Hematopoietic multipotent progenitor cell treated with erythropoietin and hydrocortisone succinate and interleukin-3 and kit ligand, for 8 days (in vitro differentiated cells): ENCODE measurements at places on chromosomes 12 and 14.
A peak's percentile ranks its signal among the peaks of the same experiment; 100 is the strongest.

DNA sequence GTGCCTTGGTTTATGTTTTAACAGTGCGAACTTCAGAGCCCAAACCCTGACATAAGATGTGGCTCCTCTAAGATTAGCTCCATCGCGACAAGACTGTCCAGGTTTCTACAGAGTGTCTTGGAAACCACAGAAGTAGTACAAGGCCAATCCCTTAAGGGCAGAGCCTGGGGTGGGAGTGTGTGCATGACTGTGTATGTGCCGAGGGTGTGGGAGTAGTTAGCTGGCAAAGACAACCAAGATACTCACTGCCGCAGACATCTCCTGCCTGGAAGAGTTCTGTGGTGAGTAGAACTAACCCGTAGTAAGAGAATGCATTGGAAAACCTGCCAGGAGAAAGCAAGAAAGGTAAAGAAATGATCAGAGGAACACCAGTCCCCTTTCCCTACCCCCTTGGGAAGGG is 54.1 kb downstream of the DAO start:
- DNase-seq, result no peak

DNA sequence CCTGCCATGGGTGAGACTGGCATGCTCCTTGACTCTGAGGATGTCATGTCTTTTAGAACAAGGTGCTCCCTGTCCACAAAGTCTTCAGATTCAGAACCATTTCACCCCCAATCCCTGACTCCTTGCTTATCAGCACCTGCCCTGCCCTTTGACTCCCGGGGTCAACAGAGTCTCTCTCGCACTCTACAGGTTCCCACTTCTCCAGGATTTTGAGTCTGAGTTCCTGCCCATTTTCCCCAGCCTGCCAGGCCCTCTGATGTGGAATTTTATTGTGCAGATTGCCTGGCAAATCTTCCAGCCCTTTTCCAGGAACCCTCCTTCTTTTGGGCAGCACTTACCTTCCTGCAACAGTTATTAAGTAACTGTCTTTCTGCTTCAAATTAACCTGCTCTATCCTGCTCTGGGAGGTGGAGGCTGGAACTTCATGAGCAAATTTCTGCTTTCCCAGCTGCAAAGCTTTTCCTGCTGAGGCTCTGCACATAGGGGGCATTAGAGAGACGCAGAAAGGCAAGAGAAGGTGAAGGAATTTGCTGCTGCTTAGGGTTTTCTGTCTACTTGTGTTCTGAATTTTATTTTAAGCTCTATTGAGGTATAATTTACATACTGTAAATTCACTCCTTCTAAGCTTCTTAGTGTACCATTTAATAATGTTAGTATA is 259.1 kb downstream of the PCNX1 start:
- DNase-seq, result peak; percentile 41

GRCh38 chr12:6852651-6853354 is 853 bp downstream of the USP5 start:
- DNase-seq, result peak; percentile 86

DNA sequence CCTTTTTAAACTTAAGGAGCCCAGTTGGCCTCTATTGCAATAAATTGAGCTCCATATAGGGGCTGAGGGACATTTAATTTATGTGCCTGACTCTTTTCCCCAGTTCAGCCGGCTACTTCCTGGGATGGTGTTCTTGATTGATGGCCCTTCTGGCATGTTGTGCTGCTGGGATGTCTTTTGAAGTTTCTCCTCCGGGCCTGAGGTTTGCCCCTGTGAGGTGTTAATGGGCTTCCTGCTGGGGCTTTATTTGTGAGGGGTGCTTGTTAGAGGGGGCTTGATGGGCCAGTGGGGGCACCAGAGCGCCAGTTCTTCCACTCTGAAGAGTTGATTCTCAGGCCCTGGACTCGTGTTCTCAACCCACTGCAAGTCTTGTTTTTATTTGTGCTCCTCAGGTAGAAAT is 69.6 kb downstream of the CHST11 start:
- no peak for DNase-seq

- no peak for DNase-seq
Observed at GRCh38 chr12:18935371-18935965, 194.1 kb upstream of the PLEKHA5 start.

DNA sequence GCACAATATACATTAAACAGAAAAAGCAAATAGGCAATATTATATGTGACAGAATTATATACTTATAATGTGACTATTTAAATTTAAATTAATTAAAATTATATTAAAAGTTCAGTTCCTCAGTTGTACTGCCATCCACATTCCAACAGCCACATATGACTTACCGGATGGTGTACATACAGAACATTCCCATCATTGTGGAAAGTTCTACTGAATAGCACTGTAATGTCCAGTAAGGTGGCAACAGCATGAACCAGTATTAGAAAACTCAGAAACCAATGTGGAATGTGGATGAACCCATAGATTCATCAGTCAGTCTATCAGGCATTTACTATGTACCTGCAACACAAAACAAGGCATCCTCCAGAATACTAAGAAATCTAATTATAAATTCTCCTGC is 12.4 kb downstream of the ATG14 start:
- DNase-seq, result no peak

DNA sequence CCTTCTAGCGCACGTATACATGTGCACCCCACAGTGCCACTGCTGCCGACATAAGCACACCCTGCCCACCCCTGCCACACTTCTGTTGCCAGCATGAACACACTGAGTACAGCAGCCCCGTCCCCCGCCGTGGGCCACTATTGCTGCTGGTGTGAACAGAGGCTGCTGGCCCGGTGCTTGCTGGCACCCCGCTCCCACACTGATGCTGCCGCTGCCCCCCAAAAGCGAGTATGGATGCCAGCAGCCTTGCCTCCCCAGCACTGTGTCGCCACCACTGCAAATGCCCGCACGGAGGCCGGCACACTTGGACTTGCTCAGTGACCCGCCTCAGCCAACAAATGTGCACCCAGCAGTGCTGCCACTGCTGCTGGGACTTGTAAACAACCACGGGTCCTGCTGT is 872.4 kb upstream of the ATXN7L3B start:
- DNase-seq, result no peak

- DNase-seq, result no peak
Observed at GRCh38 chr14:64637735-64638473, 66.3 kb upstream of the PLEKHG3 start.

- DNase-seq, result no peak
Observed at GRCh38 chr12:28222081-28222700, 31.9 kb downstream of the CCDC91 start.

- no peak for DNase-seq
Observed at GRCh38 chr12:104767261-104767660, 190.8 kb downstream of the SLC41A2 start.

DNA sequence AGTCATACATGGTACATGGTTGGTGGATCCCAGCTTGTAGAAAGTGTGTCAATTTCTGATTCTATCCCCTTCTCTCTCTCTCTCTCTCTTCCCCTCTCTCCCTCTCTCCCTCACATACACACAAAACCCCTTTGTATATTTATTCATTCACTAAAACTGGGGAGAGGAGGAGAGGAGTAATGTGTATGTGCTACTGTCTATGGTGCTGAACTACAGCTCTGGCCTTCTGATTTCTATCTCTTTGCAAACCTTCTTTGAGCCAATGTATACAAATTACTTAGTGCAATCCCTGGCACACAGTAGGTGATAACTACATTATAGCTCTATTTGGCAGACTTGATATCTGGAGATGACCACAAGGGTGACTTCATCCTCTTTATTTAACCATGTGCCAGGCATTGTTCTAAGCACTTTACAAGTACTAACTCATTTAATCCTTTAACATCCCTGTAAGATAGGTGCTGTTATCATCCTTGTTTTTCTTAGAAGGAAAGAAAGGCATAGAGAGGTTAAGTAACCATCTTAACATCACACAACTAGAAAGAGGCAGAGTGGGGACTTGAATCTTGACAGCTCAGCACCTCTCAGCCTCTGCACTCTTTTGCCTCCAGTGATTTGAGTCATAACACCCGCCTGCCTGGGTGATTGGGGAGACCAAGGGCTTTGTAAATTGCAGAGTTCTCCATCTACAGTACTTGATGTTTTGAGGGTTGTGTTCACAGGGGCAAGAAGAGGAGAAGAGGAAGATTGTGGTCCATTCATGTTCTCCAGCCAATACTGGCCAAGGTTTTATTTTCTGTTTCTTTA is 21.3 kb downstream of the RPH3A start:
- DNase-seq, result no peak

- DNase-seq, result no peak
Observed at GRCh38 chr12:77696183-77696582, 134.5 kb upstream of the NAV3 start.

DNA sequence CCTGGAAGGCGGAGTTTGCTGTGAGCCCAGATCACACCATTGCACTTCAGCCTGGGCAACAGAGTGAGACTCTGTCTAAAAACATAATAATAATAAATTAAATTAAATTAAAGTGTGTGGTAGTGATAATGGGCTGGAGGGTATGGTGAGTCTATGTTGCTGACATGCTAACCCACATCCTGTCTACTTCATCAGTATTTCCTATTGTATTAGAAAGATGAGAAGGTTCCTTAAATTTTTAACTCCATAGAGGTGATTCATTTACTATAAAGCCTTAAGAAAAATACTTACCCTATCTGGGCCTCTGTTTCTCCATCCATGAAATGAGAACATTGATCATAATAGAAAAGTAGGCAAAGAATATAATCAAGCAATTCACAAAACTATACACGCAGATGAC is 280.5 kb downstream of the FBXL14 start:
- no peak for DNase-seq

- DNase-seq, result no peak
Observed at GRCh38 chr12:101086490-101087135, 123.4 kb downstream of the SLC5A8 start.

GRCh38 chr14:36834293-36834692 is 172.6 kb downstream of the PAX9 start:
- no peak for DNase-seq

DNA sequence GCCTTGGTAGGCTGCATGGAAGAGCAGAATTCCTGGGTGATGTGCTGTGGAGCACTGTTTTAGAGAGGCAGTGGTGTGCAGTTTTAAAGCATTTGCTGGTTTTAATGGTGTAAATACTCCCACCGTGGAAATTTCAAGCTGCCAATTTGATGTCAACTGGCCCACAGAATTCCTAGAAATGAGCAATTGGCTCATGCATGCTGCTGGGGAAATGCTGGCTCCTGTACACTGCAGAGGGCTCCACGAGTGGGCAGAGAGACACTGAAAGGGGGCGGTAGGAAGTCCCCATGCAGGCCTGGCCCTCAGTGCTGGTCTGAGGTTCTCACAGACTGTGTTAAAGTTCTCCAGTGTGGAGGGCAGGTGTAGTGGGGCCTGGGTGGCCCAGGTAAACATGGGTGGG is 99.4 kb upstream of the NTF3 start:
- DNase-seq, result no peak

- no peak for DNase-seq
Observed at GRCh38 chr12:62787023-62787422, 147.9 kb downstream of the PPM1H start.

DNA sequence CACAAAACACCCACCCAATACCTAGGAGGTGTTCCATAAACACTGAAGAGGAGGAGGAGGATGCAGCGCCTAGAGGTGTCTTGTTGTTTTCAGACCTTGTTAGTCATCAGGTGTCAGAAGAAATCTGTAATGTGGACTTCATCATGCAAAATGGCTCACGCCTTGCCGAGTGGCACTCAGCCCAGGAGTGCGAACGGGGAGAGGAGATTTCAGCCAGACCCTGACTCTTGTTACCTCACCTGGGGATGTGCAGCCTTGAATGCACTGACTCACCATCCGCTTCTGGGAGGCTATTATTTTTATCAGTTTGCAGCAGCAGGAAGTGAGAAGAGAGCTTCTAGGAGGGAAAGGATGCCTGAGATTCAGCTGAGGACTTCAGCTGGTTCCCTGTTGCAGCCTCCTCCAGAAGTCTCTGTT is 48.2 kb upstream of the PLXNC1 start:
- peak; percentile 27 for DNase-seq

- DNase-seq, result no peak
Observed at GRCh38 chr12:66599816-66600215, 79.1 kb downstream of the GRIP1 start.

GRCh38 chr14:57865403-57866198 is at the start of gene SLC35F4:
TSS of gene SLC35F4 (minus strand) at chr14:57866092.
- no peak for DNase-seq

DNA sequence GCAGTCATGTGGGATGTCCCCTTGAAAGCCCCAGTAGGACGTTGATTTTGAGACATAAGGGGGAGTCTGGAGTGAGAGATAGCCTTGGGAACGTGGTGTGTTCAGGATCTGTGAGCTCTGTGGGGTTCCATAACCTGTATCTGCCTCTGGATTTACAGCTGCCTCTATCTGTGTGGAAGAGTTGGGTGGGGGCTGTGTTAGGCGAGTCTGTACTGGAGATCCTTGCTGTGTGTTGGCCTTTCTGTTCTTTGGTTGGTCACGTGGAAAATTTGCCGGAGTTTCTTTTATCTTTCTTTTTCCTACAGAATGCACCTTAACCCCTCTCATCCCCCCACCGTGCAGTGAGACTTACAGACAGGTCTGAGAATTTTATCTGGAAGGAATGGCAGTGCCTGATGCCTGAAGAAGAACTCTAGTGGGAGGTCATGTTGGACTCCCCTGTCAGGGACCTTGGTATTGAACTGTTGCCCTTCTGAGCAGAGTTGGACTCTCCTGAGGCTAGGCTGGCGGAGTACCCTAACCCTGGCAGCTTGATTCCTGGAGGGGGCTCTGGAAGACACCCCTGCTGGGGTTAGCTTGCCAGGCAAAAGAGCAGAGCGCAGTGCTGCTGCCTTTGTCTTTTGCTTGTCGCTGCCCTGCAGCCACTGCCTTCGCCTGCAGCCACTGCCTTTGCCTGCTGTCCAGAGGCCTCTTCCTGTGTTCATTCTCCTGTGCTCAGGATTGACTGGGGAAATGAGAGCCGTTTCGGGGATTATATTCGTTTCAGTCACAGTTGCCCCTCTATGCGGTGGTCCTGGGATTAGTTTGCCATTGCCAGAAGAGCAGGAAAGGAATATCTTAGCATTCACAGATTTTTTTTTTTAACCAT is 34.1 kb downstream of the ZNF664 start:
- DNase-seq, result no peak

GRCh38 chr12:65276916-65277530 is 1.5 kb upstream of the MSRB3 start:
- no peak for DNase-seq

DNA sequence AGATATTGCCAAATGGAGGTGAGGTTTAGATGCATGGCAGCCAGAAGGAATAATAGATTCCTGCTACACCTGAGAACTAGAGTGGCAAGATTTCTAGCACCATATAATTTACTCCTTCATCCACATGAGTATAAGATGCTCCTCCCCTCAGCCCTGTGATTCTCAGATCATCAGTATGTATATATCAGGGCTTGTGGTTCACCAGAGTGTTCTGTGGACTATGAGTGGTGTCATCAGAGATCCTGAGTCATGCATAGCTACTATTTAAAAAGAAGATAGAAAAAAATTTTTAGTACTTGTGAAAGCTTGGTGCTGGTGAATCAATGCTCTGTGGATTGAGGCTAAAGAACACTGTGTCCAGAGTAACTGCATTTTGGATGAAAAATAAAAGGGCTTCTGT is 285.9 kb downstream of the BMP4 start:
- no peak for DNase-seq

DNA sequence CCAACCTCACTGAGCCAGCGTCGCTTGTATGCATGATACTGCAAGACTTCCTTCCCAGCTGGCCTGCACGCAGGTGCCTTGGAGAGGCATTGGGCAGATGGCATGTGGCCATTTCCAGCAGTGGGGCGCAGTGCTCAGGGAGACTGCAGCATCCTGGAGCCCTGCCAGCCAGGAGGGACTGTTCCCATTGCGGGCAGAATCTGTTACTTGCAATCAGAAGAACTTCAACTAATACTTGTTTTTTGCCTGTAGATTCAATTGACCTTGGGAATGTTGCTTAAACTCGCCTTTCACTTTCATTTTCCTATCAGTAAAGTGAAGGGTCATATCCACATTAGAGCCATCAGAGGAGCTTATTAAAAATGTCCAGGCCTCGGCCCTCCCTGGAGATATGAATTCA is 29.8 kb downstream of the ANKRD9 start:
- DNase-seq, result no peak
